Stimulated activated CD4-positive, alpha-beta T cell treated with anti-CD3 and anti-CD28 coated beads, Interleukin-4, amount 100 ng/mL, for 48 hours (primary cell): ENCODE measurements at places on chromosomes 5 and 9.

DNA sequence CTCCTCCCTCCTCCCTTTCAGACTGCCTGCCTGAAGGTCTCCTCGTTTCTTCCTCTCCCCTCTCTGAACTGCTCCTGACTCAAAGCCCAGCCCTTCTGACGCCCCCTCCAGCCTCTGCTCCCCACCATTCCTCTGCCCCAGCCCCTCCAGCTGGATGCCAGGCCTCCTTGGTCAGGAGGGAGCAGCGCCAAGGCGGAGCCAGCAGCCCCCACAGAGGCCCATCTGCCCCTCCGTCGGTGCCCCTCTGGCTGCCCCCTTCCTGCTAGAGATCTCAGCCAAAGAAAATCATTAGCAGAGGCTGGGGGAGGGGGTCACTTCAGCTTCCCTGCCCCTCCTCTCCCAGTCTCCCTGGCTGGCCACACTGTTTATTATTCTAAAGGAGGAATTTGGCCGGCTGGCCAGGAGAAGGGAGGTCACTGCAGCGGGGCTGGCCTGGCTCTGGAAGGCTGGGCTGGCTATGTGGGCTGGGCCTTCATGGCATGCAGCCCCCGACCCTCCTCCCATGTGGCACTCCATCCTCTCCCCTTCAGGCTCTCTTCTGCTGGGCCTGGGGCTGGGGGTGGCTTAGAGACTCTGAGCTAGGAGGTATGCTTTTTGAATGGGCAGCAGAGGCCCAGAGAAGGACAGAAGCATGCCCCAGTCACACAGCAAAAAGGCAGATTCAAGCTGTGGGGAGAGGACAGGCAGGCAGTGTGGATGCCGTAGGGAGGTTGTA is 16.9 kb downstream of the PDGFRB start:
- no peak for DNase-seq

- DNase-seq: no peak
Measured at GRCh38 chr5:139473105-139473504, 2.3 kb downstream of the SMIM33 start.

GRCh38 chr5:133877351-133878235 is 90.8 kb downstream of the C5orf15 start:
- no peak for DNase-seq

DNA sequence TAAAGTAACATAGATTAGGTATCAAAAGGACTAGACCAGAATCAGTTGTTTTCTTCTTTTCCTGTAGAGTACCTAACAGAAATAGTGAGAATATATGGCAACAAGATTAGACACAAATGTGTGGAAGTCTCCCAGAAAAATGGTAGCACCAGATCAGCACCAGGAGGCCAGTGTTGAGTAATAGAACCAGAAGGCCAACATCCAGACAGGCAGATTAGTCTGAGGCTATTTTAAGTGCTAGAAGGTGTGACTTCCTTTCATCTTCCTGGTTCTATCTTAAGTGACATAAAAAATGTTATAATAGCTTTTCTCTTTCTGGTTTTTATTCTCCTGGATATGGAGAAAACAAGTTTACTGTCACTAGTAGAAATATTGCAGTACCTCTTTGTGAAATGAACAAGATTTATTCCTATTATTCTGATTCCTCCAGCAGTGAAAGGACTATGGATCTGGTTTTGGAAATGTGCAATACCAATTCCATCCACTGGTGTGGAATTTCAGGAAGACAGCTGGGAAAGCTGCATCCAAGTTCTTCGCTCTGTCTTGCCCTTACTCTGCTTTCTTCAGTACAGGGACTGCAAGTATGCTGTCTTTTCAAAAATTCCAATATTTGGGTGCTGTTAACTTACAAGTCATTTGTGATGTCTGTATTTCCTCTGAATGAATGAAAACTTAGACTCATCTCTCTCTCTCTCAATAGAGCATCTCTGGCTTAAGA is 39.1 kb downstream of the SHLD3 start:
- DNase-seq: no peak

- no peak for DNase-seq
Measured at GRCh38 chr5:22779499-22779898, 73.6 kb downstream of the CDH12 start.

DNA sequence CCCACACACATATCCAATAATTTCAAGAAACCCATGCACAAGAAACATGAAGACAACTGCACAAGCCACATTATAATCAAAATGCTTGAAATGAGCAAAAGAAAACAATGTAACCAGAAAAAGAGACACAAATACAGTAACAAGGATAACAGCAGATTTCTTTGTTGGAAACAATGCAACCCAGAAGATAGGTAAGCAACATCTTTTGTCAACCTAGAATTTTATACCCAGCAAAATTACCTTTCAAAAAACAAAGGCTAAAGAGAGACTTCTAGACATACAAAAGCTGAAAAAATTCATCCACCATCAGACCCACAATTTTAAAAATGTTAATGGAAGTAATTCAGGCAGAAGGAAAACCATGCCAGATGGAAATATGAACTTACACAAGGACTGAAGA is 5.0 kb upstream of the COL23A1 start:
- DNase-seq: no peak

GRCh38 chr5:135039271-135040033 is 5.4 kb upstream of the PITX1 start:
- DNase-seq: no peak

DNA sequence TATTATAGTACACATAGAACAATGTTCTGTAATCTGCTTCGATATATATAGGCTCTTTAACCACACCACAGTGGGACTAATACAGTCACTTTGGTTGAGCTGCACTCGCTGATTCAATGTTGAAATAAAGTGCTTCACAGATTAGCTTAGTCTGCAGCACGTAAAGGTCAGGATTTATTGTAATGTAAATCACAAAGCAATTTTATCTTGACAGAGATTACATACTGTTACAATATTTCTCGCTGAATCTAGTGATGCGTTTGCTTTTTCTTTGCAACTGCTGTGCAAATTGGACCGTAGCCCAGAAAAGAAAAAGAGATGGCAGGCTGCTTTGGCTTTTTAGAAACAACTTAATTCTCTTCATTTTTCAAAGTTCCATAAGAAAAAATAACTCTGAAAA is 52.9 kb downstream of the CETN3 start:
- DNase-seq: no peak

- no peak for DNase-seq
Measured at GRCh38 chr9:36128349-36128748, 8.2 kb upstream of the GLIPR2 start.

GRCh38 chr5:106171708-106172107 is 1499.0 kb downstream of the EFNA5 start:
- no peak for DNase-seq

- DNase-seq: no peak
Measured at GRCh38 chr9:138011951-138012500, 134.4 kb downstream of the CACNA1B start.

DNA sequence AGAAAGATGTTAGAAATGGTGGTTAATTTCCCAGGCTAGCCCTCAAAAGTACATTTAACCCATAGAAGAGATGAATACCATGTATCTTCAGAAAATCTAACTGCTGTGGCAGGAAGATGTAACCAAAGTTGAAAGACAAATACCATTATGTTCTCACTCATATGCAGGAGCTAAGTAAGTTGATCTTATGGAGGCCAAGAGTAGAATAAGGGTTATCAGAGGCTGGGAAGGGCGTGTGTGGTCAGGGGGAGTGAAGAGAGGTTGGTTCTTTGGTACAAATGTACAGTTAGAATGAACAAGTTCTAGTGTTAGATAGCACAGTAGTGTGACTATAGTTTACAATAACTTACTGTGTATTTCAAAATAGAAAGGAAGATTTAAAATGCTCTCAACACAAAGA is 61.7 kb downstream of the CDC14B start:
- DNase-seq: no peak

DNA sequence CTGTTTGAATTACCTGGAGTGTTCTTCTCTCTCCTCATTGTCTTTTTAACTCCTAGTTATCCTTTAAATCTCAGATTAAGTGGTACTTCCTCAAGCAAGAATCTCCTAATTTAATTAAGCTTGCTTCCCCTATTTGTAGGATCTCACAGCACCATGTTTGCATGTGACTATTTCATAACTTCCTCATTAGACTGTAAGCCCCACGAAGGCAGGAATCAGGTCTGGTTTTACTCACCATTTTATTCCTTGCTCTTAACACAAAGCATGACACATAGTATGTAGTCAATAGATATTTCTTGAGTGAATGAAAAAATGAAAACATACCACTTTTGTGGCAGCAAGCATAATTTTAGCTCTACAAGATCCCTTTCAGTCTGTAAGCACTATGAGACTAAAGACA is 1.3 kb upstream of the ERMP1 start:
- no peak for DNase-seq

DNA sequence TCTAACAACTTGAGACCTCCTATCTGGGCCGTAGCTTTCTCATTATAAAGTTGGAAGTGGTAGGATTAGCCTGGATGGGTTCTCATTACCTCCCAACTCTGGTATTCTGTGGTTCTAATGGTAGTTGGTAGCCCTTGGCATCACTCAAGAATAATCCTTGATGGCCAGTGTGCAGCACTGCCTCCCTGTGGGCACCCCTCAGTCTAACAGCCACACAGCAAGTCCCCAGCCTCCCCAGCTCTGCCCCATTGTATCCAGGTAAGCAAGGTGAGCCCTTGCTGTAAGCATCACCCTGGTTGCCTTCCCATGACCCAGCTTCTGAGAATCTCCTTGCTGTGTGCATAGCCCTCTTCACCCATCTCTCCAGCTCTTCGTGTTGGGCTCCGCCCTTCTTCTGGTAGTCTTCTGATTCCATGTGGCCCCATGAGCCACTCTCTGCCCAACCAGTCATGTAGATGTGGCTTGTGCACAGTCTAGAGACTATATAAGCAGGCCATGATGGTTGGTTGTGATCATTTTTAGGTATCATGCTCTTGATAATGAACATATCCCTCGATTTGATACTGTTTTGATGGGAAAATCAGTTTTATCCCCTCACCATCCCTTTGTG is 57.6 kb upstream of the GRHPR start:
- no peak for DNase-seq

DNA sequence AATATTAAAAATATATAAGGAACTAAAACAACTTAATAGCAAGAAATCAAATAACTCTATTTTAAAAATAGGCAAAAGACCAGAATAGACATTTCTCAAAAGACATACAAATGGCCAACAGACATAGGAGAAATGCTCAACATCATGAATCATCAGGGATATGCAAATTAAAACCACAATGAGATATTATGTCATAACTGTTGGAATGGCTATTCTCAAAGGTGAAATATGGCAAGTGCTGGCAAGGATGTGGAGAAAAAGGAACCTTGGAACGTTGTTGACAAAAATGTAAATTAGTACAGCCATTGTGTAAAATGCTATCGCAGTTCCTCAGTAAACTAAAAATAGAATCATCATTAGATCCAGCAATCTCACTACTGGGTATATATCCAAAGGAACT is 468.5 kb downstream of the NFIB start:
- no peak for DNase-seq

- DNase-seq: no peak
Measured at GRCh38 chr9:85024374-85024773, 354.8 kb downstream of the NTRK2 start.

GRCh38 chr5:133945568-133945967 is 22.9 kb downstream of the C5orf15 start:
- no peak for DNase-seq

DNA sequence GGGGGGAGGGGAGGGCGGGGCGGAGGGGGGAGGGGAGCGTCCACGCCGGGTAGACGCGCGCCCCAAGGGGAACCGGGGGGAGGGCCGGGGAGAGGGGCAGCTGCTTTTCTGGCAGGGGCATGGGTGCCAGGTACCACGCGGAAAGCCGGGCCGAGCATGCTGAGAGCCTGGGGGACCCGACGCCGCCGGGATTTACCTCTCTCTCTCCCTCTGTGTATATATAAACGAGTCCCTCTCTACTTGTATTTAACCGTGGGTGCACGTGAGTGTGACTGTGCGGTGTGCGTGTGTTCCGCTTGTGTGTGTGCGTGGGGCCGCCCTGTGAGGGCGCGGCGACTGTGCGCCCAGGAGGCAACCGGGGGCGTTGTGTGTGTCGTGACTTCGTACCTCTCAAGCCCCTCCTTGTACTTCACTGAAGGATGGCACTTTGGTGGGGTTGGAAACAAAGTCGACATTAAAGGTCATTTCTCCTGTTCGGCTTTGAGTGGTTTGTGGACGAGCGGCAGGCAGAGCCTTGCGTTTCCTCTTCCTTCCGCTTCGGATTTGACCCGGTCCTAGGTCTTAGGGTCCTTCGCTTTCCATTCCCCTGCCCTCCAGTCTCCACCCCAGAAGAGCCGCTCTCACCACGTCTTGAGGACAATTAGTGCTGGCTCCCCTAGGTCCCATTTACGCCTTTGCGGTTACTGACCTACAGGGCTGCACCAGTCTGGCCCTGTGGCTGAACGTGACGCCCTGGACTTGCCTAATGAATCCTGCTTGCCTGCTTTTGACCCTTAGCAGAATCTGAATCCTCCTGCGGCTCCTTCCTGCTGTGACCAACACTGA is 36.2 kb upstream of the TTC1 start:
- no peak for DNase-seq

DNA sequence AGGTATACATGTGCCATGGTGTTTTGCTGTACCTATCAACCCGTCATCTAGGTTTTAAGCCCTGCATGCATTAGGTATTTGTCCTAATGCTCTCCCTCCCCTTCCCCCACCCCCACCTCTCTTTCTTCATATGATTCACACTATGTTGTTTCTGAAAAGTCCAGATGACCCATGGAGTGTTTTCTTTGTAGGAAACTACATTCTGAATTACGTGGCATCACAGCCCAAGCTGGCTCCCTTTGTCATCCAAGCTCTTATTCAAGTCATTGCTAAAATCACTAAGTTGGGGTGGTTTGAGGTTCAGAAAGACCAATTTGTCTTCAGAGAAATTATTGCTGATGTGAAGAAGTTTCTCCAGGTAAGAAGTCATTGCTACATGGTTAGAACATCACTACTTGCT is 30.4 kb downstream of the RANBP17 start:
- DNase-seq: no peak

DNA sequence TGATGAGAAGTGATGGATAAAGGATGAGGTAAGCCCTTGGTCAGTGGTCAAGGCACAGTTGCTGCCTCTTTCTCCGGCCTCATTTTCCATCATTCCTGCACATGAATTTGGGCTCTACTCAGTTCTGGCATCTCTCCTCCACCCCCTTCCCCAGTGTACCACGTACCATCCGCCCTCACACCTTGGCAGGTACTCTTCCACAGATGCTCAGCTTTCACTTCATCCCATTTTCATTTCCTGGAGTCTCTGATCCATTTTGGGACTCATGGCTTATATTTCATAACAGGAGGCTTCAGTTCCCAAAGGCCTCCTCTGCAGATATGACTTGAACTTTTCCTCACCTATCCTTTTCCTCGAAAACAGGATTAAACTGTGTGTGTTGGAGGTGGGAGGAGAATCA is 326.7 kb downstream of the ASTN2 start:
- DNase-seq: no peak

GRCh38 chr9:35758475-35759050 is 4.5 kb upstream of the MSMP start:
- DNase-seq: no peak

DNA sequence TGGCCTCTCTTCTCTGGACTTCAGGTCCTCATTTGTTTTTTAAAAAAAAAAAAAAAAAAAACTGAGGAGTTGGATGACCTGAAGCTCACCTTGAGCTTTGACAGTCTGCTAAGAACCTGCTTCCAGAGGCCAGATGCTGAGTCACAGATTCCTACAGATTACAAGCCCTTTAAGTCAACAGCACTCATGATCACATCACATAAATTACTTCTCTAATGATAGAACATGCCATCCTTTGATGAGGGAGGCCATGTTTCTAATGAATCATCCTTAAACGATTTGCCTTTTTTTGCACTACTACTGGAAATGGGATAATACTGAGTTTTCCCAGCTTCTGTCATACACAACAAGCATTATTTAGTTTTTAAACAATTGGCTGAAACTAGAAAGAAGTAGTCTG is 34.2 kb upstream of the MYOT start:
- DNase-seq: no peak

GRCh38 chr5:159345336-159345735 is 15.0 kb upstream of the IL12B start:
- no peak for DNase-seq
